ENCODE measurements at places on chromosomes 4 and X. TPM values are rescaled to one million over a fixed set of nuclear protein-coding genes. Genes with fewer than 3 reads are reported as not detected.

- no peak for DNase-seq
Observed at GRCh38 chr4:112266823-112267222, 18.9 kb downstream of the TIFA start.

The NLGN4X gene
- total RNA-seq: not detected

The PASD1 gene
- total RNA-seq: not detected

GRCh38 chr4:76022031-76022430 is 1.3 kb downstream of the CXCL10 start:
- DNase-seq: no peak

DNA sequence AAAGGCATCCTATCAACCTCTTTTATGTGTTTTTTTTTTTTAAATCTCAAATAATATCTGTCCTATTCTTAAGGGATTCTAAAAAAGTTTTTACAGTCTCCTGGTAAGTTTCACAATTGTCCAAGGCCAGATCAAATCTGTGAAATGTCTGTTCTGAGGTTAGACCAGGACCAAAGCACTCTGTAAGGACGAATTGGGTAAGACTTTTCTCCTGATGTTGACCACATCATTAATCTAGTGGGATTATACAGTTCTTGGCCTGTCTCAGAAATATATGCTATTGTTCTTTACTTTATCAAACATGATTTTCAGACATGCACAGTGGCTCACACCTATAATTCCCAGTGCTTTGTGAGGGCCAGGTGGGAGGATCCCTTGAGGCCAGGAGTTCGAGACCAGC is 45.8 kb upstream of the TMEM131L start:
- DNase-seq: no peak

- DNase-seq: no peak
Observed at GRCh38 chr4:146310319-146311021, 96.1 kb downstream of the REELD1 start.

DNA sequence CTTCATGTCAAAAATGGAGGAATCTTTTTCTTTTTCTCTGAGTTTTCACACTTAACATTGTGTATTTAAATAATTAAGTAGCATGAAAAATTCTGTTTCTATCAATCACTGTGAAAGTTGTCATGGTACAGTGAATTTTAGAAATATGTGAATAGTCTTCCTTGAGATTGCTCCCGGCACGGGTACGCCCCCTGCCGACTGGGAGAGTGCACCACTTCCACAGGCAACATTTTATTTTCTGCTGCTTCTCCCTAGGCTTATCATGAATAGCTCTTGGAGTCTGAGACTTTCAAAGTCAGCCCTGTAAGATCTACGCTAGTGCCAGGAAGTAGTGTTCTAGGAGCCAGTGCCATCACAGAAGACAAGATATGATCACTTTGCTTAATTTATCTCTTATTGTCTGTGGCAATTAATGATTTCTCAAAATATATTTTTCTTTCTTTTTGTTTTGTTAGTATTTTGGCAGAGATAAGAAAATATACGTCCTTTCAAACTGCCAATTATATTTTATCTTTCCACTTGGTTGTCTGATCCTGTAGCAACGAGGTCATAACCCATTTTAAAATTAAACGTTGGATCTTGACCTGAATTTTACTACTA is 763.8 kb upstream of the AADAT start:
- DNase-seq: peak; percentile 41

GRCh38 chrX:3262901-3263300 is 83.6 kb downstream of the MXRA5 start:
- no peak for DNase-seq

DNA sequence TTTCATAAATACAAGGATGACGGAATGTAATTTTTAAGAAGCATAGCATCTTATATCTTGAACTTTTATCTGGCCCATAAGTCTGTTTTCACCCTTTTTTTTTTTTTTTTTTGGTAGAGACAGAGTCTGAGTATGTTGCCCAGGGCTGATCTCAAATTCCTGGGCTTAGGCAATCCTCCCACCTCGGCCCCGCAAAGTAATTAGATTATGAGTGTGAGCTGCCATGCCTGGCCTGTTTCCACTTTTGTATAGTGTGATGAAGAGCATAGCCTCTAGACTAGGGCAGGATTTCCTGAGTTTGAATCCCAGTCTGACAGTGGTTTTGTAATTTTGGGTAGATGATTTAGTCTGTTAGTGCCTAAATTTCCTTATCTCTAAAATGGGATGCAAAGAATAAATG is 11.0 kb downstream of the STIM2 start:
- no peak for DNase-seq

The FRMPD3 gene
- total RNA-seq: not detected

The NEIL3 gene
- total RNA-seq: 27.5 TPM

The GABRG1 gene
- not detected for total RNA-seq

The DRD5 gene
- not detected for total RNA-seq

The RTL3 gene
- 0.12 TPM for total RNA-seq

The MND1 gene
- total RNA-seq: 25.2 TPM

The SORBS2 gene
- total RNA-seq: not detected

- DNase-seq: no peak
Observed at GRCh38 chrX:47481160-47481559, 1.9 kb downstream of the ZNF41 start.

DNA sequence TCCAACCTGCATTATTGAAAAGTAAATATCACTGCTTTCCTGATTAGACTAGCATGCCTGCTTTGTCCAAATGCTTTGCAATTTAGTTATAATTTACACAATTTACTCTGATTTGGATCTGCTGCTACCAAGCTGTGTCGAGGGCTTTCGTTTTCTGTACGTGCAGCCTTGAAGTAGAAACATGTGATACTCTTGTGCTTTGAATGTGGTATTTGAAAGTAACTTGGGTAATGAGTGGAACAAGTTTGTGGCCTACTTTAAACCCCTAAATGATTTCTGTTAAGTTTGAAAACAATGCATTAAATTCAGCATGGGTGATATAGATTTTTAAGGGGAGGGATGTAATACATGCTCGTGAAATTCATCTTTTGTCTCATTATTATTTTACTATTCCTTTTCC is 240.7 kb downstream of the IQCM start:
- no peak for DNase-seq

- no peak for DNase-seq
Observed at GRCh38 chr4:110064295-110064694, 134.1 kb downstream of the ELOVL6 start.

GRCh38 chr4:56790691-56791091 is 30.8 kb downstream of the SPINK2 start:
- DNase-seq: no peak

The TBX22 gene
- not detected for total RNA-seq

DNA sequence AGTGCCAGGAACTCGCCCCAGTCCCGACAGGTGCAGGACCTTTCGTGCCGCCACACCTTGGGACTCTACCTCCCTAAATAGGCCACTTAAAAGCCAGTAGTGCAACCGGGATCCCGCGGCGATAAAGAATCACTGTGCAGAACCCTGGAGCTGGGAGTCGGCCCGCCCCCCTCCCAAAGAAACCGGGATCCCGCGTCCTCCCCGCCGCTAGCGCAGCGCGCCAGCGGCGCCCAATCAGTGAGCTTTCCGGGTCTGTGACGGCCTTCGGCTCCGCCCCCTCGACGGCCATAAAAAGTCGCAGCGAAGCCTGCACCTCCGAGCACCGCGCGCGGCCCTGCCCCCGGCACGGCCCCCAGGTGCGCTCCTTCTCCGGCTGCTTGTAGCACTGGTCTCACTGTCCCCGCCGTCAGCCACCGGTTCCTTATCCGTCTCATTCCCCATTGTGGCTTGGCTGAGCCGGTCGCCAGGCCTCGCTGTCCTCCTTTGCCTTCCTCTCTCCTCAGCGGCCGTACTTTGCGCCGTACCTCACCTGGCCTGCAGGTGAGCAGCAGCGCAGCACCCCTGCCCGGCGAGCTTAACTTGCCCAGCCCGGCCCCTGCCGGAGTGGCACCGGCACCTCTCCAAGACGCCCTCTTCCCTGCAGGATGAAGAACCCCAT is at the start of gene LRAT:
Gene LRAT (plus strand): TSS at position 318 of the 658 bp plus-strand sequence. CDS start 327 bp downstream, at position 645.
- peak; percentile 49 for DNase-seq

- DNase-seq: no peak
Observed at GRCh38 chr4:38788317-38788716, 5.5 kb upstream of the TLR10 start.

The ARAF gene
- 73.1 TPM for total RNA-seq

The RBPJ gene
- 163 TPM for total RNA-seq

- no peak for DNase-seq
Observed at GRCh38 chr4:40040908-40041307, 15.7 kb upstream of the N4BP2 start.

- no peak for DNase-seq
Observed at GRCh38 chr4:59704616-59705015, 1495.5 kb upstream of the ADGRL3 start.

The PPP2R2C gene
- not detected for total RNA-seq

DNA sequence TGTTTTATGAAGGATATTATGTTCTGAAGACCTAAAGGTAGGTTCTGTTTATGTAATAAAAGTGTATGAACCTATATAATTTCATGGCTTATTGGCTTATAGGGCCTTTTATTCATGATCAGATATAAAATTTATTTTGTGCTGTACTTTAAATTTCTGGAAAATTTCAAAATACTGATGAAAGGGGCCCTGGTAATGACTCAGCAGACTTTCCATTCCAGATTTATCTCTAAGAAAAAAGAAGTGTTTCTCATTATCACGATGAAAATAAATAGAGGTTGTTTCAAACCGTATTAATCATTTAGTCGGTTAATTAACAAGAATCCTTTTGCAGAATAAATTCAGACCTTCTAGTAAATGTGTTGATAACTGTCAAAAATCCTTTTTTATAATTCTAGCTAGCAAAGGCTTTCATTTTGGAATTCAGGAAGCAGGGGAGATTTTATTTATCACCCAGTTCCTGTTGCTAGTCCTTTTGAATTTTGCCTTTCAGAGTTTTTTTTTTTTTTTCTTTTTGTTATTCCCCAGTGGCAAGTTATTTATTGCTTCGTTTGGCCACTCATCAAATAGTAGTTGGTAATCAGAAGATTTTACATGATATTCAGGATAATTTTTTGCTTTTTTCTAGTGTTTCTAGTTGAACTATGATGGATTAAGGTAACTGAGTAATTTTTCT is 5.4 kb upstream of the TAPT1 start:
- no peak for DNase-seq

DNA sequence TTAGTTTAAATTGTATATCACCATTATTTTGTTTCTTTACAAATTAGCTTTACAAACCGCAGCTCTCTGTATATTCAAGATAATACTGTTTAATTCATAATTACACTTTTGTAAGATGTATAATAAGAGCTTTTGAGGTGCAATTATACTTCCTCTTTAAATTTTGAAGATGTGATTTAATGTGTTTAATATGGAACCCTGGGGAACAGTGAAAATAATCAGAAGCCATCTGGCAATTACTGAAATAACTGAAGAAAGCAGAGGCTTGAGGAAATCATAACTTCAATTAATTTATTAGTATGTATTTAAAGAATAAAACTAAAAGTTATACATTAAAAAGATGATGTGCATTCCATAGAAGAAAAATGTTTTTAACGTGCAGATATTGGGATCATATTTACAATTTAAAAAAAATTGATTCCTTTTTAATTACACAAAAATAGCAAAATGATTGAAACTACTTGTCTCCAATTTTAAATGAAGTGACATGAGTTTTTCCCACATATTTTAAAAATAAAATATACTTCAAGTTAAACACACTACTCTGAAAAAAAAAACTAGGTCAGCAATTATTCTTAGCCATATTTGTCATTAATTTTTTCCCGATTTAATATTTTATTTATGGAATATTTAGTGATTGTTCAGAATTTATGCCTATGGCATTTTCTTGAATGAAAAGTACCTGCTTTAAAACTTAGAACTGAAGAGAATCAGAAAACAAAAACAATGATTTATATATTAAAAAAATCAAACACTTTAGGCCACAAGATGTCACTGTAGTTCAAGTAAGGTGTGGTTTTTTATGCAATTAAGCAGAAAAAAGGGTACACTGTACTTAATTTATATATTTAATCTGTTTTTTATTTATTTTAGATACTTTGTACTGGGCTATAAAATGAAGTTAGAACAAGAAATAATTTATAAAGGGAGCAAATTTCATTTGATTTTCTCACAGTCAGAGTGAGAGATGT is 942.7 kb upstream of the NDST4 start:
- no peak for DNase-seq

GRCh38 chr4:182548156-182548555 is 305.0 kb downstream of the TENM3 start:
- no peak for DNase-seq

DNA sequence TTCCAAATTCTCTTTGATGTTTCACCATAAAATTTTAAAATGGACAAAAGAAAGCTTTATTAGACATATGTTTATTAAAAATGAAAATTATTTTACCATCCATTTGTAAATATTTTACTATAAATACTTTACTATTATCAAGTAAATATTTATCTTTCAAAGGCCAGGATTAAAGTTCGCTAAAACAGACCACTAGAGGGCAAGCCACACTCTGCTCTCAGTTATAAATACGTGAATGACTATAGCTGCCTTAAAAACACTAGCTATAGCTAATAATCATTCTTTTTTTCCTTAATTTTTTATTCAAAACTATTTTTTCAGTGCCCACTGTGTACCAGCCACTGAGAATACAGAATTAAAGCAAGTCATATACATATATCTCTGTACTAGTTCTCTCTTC is 38.6 kb downstream of the UNC5C start:
- DNase-seq: no peak

The VCX3B gene
- total RNA-seq: not detected
